C1 segment of cervical spinal cord (tissue), 14 donors: ENCODE measurements at places on chromosomes 4 and X.

- no peak for DNase-seq
Observed at GRCh38 chr4:25923745-25924144, 9.7 kb downstream of the SMIM20 start.

DNA sequence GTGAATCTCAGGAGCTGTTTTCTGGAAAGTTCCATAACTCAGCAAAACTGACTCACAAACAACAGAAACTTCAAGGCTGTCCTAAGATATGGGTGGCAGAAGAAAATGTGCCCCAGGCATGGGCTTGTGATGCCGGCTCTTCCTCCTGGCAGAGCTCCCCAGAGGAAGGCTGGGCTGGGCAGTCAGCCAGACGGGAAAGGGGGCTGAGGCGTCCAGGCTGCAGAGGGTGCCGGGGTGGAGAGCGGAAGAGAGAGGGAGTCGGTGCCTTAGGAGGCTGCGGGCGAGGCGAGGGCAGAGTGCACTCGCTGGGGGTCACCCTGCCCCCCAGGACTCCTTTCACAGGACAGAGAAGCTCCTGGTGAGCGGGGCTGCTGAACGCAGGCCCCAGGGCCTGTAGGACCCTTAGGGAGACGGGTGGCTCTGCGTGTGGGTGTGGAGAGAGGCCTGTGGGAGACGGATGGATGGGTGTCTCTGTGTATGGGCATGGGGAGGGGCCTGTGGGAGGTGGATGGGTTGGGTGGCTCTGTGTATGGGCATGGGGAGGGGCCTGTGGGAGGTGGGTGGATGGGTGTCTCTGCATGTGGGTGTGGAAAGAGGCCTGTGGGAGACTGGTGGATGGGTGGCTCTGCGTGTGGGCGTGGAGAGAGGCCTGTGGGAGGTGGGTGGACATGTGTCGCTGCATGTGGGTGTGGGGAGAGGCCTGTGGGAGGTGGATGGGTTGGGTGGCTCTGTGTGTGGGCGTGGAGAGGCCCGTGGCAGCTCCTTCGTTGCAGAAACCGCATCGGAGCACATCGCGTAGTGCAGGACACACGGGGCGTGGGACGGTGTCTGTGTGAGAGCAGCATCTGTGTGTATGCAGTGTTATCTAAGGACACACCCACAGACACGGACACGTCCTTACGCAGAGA is 15.9 kb downstream of the PCGF3 start:
- DNase-seq = no peak

GRCh38 chr4:15006416-15007024 is 4.2 kb downstream of the CPEB2 start:
- DNase-seq = no peak

- DNase-seq = no peak
Observed at GRCh38 chrX:53440101-53440500, 5.9 kb upstream of the HSD17B10 start.

DNA sequence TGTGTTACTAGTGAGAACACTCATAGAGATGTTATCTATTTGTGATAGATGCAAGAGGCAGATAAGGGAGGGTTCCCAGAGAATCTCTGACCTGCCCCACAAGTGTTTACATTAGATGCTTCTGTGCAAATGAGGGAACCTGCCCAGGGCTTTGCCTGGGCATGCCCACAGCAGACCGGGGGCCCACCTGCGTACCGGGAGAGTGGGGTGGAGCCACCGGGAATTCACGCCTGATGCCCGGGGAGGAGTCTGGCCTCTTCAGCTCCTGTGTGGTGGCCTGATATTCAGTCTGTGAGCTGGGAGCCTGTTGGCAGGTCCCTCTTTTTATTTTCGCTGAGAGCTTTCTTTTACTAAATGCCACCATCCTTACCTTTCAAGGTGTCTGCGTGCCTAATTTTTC is 155.7 kb downstream of the SNCA start:
- DNase-seq = no peak
